ENCODE measurements at places on chromosomes 2 and 18.

DNA sequence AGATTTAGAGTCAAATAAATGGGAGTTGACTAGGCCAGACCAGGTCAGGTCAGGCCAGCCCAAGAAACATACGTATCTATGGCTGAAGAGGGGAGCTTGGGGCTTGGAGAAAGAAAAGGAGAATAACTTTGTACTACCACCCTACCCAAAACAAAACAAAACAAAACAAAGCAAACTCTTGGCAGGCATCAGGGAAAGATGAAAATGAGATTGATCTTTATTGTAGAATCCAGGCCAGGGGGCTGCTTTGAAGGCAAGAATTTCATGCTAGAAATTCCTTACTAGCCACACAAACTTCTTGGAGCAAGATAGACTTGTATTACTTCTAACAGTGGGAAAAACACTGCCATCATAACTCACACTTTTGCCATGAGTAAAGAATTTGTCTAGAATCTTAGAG, 26.2 kb downstream of the QPCT start:
- DNase-seq = no peak

DNA sequence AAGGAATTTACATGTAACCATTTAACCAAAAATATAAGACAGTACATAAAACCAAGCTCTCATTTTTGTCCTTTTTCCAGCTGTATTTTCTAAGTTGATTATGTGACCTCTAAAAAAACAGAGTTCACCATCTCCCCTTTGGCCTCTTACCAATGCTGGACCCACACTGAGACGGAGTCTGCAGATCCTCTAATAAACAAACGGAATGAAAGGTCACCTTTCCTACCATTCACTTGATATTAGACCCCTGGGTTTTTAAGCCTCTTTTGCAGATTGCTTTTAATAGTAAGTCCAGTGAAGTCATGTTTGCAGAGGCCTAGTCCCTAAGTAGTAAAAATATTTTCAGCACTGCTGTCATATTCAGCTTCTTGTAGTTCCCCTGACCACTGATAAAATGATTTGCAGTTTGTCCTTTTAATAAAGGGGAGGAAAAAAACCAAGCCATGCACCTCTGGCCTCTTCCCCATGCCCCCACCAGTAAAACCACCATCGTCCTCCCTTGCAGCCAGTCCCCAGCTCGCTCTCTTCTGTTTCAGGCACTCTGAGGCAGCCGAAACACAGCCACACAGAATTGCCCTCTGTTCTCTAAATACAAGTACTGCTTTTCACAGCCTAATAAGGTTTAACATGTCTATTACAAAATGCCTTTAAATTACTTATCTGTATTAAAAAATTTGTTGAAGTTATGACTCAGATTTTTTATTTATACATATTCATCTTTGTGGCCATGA, 427.5 kb downstream of the PARD3B start:
- DNase-seq = no peak

GRCh38 chr2:200681697-200682096, 95.9 kb downstream of the AOX1 start:
- no peak for DNase-seq

- no peak for DNase-seq
Measured at GRCh38 chr2:101047075-101047766, 45.1 kb downstream of the RPL31 start.

DNA sequence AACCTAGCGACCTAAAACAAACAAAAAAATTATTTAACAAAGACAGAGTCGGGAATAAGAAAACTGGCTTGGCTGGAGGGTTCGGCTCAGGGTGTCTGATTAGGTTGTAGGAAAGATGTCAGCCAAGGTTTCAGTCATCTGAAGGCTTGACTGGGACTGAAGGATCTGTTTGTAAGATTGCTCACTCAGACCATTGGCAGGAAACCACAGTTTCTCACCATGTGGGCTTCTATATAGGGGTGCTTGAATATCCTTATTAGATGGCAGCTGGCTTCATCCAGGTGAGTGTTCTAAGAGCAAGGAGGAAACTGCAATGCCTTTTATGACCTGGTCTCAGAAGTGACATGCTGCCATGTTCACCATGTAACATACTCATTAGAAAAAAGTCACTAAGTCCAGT, 999 bp upstream of the IL36B start:
- DNase-seq = no peak

GRCh38 chr2:2573205-2573604, 242.1 kb upstream of the MYT1L start:
- no peak for DNase-seq

Measured in GF-D8 (cell line).